Caki2 (cell line): ENCODE measurements at places on chromosomes 5 and 9. TPM values are rescaled to one million over a fixed set of nuclear protein-coding genes. Genes with fewer than 3 reads are reported as not detected.

CTSV gene
- total RNA-seq = 0.27 and 3.0 TPM in 2 replicates

ANKRD31 gene
- 0.07 and 0.38 TPM in 2 replicates for total RNA-seq

- no peak for DNase-seq
Measured at GRCh38 chr5:178793151-178793550, 62.7 kb upstream of the ZNF354A start.

DNA sequence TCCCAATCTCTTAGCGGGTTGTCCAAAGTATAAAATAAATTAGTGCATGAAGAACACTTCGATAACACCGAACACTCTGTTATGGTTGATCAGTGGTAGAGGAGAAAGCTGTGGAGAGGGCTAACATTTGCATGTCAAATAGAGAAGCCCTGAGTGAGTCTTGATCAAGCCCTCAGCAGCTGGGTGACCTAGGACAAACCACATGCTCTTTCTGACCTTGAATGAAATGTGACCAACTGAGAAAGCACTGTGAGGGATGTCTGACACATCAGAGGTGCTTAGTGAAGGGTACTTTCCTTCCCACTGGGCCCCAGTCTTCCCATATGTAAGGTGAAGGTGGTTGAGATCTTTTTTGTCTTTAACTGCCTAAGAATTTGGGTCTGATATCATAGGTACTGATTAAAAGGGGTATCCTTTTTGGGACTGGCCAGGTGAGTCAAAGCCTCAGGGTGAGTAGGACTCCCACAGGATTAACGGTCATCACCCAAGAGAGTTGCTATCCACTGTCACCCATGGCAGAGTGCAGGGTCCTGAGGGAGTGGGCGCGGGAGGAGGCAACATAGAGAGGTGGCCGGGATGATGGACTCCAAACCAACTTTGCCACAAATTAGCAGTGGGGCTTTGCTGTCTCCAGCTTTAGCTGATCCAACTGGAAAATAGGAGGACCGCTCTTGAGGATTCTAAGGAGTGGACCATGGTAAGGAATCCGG, 53.5 kb downstream of the KIF4B start:
- no peak for DNase-seq
